ENCODE measurements at places on chromosomes 2 and 18. TPM values are rescaled to one million over a fixed set of nuclear protein-coding genes. Genes with fewer than 3 reads are reported as not detected.

The GALNT3 gene
- 12.8 TPM for total RNA-seq

The CFC1 gene
- not detected for total RNA-seq

The SPAG16 gene
- 4.7 TPM for total RNA-seq

The TSPYL6 gene
- not detected for total RNA-seq

The CLIP4 gene
- 48.7 TPM for total RNA-seq

The FSIP2 gene
- 0.58 TPM for total RNA-seq

The DOK1 gene
- total RNA-seq: 36.5 TPM

The G6PC2 gene
- total RNA-seq: not detected

The SLC9A4 gene
- 0.08 TPM for total RNA-seq

Data from naive thymus-derived CD4-positive, alpha-beta T cell (primary cell).